ENCODE measurements at places on chromosomes 16 and 17. TPM values are rescaled to one million over a fixed set of nuclear protein-coding genes. Genes with fewer than 3 reads are reported as not detected.
A peak's percentile ranks its signal among the peaks of the same experiment; 100 is the strongest.

DNA sequence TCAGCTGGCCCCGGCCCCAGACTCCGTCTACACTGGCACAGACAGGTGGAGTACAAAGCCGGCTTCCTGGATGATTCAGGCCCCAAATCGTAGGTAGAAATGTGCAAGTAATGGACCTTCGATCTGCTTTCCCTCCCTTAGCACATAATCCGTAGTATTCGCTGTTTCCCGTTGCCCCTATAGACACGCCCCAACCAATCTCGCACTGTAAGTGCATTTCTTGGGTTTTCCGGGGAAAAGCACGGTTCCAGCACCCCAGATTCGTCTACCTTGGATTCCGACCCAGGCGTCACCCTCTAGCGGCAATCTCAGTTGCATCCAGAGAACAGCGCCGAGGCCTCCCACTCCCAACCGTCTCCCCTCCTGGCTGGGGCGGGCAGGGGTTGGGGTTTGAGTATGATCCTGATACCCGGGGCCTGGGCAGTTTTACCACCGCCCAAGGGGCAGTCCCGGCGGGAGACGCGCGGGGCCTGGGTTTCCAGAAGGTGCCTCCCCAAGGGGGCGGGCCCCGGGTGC is 12.1 kb upstream of the FOXF1 start:
- DNase-seq: no peak

DNA sequence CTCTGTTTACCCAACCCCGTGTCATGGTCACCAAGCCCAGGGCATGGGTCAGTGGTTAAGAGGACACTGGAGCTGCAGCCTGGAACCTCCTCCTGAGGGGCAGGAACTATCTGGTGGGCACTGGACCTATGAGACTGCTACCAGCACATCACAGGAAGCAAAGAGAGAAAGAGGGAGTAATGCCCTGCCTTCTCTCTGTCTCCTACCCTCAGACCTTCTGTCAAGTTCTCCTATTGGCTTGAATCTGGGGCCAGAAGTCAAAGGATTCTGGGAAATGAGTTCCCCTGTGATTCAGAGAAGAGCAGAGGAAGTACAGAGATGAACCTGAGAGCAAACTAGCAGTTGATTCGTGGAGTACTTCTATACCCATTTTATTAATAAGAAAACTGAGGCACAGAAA is 123.0 kb upstream of the GNAO1 start:
- DNase-seq: no peak

DNA sequence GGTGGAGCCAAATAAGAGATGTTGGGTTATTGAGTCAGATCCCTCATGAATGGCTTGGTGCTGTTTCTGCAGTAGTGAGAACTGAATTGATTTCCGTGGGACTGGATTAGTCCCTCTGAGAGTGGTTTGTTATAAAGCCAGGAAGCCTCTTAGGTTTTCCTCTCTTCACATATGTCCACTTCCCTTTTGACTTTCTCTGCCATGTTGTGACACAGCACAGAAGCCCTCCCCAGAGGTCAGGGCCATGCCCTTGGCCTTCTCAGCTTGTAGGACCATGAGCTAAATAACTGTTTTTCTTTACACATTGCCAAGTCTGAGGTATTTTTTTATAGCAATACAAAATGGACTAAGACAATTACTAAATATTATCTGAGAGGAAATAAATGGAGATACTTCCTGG is 10.3 kb upstream of the HAPSTR1 start:
- DNase-seq: no peak

DNA sequence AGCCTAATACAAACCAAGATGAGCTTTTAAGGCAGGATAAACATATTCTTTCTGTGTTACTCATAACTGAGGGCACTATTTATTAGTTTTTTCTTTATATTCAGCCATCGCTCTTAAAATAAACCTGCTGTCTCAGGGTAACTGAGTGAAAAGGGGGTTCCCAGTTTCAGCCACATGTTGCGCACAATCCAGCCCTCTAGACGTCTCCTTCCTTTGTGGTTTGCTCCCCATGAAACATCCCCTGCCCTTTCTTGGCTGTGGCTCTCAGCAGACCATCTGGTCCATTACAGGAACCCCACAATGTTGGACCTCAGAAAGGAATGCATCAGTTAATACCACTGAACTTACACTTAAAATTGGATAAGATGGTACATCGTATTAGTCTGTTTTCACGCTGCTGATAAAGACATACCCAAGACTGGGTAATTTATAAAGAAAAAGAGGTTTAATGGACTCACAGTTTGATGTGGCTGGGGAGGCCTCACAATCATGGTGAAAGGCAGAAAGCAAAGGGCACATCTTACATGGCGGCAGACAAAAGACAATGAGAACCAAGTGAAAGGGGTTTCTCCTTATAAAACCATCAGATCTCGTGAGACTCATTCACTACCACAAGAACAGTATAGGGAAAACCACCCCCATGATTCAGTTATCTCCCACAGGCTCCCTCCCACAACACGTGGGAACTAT is 12.6 kb upstream of the IL21R start:
- DNase-seq: no peak

DNA sequence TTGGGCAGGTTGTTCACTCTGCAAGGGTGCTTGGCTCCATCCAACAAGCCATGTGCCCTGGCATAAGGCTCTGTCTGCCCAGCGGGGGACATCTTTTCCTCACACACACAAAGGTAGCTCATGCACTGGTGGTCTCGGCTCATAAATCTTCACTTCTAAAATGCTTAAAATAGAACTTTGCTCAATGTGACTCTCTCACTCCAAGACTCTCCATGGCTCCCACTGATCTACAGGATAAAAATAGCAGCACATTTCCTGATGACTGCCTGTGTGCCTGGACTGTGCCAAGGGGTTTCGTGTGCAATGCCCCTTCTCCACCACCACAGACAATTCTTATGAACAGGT is 15.1 kb upstream of the CIBAR2 start:
- no peak for DNase-seq

DNA sequence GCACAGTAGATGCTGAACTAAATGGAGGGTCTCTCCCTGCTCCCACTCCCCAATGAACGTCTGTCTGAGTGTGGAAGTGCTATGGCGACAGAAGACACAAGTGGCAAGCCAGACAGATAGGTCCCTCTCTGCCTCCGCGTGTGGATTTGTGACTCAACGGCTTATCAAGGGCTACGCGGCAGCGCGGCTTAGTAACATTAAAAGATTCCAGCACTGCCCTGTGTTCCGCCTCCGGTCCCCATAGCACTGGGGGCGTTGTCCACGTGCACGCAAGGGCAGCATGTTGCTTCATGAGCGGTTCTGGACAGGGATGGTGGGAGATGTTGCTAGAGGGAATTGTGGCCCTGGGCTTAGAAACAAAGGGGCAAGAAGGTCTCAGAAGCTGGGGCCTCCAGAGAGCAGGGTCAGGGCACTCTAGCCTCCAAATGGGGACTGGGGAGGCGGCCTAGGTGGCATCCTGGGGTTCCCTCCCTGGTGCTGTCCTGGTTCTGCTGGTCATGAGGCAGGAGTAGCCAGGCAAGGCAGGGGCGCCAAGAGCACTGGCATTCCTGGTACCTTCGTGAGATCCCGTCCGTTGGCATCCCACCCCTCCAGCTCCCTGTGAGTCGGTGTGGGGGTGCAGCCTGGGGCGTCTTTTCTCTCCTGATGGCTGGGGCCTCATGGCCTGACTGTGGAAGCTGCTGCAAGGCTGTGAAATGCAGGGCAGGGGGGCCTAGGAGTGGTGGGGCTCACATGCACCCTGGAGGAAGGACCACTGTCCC is 9.1 kb downstream of the CRHR1 start:
- peak; percentile 50 for DNase-seq

DNA sequence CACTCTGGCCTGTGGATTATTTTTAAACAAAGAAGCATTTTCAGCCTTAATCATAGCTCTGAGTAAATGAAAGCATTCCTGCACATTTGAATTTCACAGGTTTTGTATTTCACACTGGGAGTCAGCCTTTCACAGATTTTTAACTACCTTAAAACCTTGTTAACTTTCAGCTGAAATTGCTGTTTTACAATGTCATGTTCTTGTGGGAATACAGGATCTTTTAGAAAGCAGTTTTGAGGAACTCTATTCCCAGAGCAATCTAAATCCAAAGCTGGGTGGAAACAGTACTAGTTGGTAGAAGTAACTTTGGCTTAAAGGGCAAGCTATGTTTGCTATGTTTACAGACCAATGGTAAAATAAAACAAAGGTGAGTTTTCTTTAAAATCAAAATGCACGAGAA is 600.6 kb downstream of the KCNJ2 start:
- no peak for DNase-seq

GRCh38 chr17:49003557-49004511 is 6.6 kb downstream of the IGF2BP1 start:
- no peak for DNase-seq

DNA sequence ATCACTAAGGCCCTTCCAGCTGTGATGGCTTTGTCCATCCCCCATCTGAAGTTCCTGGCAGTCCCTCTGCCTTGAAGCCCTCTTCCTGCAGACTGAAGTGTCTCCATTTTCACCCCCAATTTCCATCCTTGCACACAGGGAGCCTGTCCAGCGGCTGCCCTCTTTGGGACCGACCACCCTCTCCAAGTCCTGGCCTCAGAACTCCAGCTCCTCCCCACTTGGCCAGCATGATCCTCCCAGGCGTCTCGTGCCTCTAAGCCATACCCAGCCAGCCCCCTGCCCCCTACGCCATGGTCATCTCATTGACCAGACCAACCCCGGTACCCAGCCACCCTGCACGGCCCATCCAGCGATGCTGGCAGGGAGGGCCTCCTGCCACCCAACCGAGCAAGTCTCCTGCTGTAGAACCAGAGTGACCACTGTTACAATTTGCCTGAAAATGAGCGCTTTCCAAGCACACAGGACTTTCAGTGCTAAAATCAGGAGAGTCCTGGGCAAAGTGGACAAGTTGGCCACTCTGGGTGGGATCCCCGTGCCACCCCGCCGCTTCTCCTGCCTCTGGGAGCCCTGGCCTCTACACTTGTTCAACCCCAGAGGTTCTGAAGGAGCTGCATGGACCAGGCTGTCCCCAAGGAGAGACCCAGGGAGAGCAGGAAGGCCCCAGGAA is 362.0 kb downstream of the SEC14L1 start:
- peak; percentile 57 for DNase-seq

DNA sequence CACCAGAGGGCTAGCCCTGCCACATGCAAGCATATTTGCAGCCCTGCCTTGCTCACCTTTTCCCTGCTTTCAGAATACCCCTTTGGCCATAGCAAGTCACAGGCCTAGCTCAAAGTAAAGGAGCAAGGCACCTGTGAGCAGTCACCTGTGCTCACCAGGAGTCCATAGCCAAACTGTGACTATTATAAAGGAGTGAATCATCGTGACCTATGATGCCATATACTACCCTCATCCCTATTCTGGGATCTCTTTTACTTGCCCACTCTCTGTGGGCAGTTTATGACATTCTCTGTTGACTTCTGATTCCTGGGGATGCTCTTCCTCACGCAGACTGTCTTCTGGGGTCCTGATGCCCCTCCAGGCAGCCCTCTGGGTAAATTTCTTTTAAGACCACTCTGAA is 200.5 kb upstream of the NLRP1 start:
- DNase-seq: no peak

DNA sequence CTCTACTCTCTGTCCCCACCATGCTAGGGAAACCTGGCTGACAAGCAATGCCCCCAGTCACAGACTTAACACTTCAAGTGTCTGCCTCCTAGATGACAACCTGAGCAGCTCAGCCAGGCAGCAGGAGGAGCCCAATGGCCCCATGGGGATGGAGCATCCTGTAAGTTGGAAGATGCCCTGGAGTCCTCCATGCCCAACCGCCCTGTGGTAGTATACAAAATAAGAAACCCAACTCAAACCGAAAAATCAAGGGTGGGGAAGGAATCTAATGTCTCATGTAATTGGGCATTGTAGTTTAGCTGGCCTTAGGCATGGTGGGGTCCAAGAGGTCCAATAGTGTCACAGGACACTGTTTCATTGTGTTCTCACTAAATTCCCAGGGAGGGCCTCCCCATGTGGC is 104.0 kb downstream of the AIPL1 start:
- DNase-seq: no peak

DNA sequence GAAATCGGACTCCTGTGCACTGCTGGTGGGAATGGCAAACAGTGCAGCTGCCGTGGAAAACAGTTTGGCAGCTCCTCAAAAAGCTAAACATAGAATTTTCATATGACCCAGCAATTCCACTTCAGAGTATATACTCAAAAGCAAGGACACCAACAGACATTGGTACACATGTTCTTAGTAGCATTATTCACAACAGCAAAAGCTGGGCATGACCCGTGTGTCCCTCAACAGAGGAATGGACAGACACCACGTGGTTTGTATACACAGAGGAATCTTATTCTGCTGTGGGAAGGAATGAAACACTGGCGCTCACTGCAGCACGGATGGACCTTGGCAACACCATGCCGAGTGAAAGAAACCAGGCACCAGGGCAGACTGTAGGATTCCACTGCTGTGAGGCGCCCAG is 16.0 kb downstream of the NPTX1 start:
- no peak for DNase-seq

DNA sequence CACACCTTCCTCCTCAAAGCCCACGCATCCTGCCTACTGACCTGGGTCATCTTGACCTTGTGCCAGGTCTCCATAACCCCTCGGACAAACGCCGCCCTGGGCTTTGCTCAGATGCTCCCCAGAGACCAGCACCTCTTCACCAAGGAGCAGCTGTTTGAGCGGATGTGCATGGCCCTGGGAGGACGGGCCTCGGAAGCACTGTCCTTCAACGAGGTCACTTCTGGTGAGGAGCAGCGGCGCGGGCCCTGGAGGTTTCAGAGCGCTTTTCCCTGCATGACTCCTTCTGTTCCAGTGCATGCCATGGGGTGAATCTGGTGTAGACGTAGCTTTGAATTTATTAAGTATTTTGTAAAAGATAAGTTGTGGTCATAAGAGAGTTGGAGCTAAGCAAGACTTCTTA is 7.6 kb upstream of the RPL13 start:
- no peak for DNase-seq

- no peak for DNase-seq
Observed at GRCh38 chr16:79008036-79008868, 592.3 kb downstream of the MAF start.

DNA sequence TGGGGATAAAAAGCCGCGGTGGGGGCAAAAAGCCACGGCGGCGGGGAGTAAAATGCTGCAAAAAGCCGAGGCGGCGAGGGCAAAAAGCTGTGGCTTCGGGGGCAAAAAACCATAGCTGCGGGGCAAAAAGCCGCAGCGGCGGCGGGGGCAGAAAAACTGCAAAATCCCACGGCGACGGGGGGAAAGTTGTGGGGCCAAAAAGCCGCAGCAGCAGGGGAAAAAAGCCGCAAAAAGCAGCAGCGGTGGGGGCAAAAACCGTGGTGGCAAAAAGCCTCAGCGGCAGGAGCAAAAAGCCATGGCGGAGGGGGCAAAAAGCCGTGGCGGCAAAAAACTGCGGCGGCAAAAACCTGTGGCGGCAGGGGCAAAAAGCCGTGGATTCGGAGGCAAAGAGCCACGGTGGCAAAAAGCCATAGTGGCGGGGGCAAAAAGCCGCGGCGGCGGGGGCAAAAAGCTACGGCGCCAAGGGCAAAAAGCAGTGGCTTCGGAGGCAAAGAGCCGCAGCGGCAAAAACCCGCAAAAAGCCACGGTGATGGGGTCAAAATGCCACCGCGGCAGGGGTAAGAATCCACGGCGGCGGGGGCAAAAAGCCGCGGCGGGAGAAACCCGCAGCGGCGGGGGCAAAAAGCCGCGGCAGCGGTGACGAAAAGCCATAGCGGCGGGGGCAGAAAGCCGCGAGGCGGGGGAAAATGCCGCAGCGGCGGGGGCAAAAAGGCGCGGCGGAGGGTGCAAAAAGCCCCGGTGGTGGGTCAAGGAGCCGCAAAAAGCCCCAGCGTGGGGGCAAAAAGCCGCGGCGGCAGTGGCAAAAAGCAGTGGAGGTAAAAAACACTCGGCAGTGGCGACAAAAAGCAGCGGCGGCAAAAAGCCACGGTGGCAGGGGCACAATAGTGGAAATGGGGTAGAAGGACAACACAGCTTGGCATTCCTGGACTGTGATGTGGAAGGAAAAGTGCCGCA is 192.8 kb downstream of the SHCBP1 start:
- peak; percentile 10 for DNase-seq

Gene FAM171A2
- polyA plus RNA-seq: not detected

Gene ABAT
- polyA plus RNA-seq: 8.9 TPM

Gene TRPV3
- polyA plus RNA-seq: not detected
